Esophagus squamous epithelium (tissue), 5 donors: ENCODE measurements at places on chromosomes 11 and 22.

DNA sequence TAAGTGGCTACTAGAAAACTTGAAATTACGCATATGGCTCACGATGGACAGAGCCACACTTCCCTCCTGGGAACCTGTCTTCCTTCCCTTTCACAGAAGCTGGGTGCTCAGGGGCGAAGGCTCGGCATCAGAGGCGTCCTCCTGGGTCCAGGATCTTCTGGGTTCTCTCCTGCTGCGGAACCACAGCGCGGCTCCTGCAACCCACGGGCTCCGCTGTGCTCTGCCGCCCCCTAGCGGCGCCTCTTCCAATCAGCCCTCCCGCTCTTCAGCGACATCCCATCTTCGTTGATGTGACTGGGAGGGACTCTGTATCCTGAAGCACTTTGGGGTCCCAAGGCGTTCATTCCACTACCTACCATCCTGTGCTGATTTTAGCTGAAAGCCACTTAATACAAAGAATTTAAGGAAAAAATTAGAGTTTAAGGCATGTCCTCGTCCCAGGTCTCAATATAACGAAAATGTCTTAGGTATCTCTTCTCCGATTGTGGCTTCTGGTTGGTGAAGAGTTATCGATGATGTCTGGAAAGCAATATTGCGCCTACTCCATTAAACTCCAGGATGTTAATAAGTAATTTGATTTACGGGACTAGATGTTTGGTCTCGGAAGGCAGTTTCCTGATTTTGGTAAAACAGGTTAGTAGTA is 14.8 kb upstream of the RPS3 start:
- DNase-seq, result no peak

GRCh38 chr22:41240377-41241132 is at the start of gene CHADL:
Gene CHADL, minus strand, starts transcription at chr22:41240931. Its CDS starts 50 bp downstream, at chr22:41240881.
- no peak for DNase-seq

- DNase-seq, result no peak
Observed at GRCh38 chr11:46969379-46969778, 32.8 kb downstream of the CSTPP1 start.

DNA sequence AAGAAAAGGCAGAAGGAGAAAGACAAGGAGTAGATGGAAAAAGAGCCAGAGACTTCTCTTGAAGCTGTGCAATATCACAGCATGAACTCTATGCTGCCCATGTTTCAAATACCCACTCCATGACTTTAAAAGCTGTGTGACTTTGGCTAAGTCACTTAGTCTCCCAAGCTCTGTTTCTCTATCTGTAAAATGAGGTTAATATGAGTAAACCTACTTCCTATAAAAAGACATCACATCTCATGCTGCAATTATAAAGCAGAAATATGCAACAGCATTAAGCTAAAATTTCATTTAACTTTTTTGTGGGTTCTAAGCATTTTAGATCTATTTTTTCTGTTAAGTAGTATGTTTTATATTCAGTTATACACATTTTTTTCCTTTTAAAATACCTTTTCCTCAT is 11.6 kb downstream of the DGCR2 start:
- no peak for DNase-seq

DNA sequence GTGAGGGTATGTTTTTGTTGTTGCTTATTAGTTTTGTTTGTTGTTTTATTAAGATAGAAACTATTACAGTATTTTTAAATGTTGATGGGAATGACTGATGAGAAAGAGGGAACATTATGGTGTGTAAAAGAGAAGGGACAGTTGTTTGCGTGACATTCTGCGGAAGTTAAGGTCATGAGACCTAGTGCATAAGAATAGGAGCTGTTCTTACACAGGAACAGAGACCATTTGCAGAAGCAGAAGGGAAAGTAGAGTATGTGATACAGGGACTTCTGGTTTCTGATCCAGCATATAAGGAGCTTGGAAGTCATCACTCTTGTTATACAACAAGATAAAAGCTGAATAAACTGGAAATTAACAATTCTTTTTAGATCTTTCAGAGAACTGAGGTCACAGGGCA is 299.2 kb upstream of the API5 start:
- DNase-seq, result no peak

- DNase-seq, result no peak
Observed at GRCh38 chr22:28917747-28918549, 34.6 kb downstream of the ZNRF3 start.

GRCh38 chr22:45575607-45576272 is 73.1 kb downstream of the FBLN1 start:
- no peak for DNase-seq

- DNase-seq, result no peak
Observed at GRCh38 chr11:76237914-76238313, 31.6 kb upstream of the WNT11 start.

DNA sequence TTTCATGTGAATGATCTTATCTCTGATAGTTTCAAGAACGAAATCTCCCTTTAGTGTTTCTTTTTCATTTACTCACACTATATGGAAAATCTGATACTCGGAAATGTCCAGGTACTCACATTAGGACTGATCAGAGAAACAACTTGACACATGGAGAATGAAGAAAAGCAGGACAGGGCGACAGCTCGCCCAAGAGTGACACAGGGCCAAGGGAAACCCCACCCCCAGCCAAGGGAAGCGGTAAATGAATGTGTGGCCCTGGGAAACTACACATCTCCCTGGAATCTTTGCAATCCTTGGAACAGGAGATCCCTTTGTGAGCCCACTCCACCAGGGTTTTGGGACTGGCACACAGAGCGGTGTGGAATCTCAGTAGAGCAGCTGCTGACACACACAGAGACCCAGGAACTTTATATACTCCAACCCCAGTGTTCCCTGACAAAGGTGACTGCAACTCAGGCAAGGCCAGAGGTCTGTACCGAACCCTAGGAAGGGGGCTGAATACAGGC is 303.7 kb upstream of the ARHGAP42 start:
- no peak for DNase-seq

- DNase-seq, result no peak
Observed at GRCh38 chr22:33837826-33838225, 82.5 kb downstream of the LARGE1 start.

DNA sequence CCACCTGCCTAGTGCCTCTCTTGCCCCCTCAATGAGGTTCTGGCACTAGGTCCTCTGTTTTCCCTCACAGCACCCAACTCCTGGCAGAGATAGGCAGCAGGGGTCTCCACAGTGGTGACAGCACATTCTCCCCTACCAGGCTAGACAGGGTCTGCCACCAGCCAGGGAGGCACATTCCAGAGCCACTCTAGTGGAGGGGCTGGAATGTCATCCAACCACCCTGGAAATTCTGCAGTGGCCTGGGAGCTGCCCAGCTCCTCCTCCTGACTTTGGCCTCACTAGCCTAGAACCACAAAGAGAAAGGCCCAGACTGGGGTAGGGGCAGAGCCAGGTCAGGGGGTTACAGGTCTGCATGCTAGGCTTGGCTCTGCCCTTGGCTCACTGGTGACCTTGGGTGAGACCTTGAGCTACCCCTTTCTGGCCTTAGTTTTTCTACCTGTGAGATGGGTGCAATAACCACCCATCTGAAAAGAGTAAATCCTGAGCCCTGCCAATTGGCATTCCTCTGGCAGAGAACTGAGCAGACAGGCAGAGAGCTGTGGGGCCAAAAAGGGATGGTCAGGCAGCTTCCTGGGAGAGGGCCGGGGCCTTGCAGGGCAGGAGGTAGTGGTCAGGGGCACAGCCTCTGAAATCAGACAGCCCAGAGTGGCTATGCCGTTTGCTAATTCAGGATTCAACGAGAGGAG is 7.1 kb downstream of the P2RY2 start:
- no peak for DNase-seq

DNA sequence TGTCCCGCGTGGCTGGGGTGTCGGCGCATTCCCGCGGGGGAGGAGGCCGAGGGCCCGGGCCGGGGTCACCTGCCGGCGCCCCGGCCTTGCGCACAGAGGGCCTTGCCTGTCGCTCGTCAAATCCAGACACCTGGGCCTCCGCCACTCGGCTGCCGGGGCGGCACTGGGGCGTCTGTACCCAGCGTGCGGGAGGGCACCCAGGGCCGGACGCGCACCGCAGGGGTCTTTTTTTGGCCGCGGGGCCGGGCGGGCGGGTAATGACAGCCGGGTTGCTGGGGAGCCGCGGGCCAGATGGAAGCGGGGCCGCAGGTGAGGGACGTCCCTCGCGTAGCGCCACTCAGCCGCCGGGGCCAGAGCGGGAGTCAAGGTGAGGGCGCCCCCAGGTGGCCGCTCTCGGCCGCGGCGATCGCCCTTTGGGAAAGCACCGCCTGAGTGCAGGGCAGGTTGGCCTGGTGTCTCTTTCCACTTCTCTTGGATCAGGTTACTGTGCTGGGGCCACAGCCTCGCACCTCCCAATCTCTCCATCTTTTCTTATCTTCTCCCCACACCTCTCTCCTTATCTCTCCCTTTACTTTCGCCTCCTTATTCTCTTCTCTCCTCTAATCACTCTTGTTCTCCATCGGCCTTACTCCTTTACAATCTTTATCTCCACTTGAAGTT is 3.5 kb downstream of the PHLDB1 start:
- DNase-seq, result no peak

DNA sequence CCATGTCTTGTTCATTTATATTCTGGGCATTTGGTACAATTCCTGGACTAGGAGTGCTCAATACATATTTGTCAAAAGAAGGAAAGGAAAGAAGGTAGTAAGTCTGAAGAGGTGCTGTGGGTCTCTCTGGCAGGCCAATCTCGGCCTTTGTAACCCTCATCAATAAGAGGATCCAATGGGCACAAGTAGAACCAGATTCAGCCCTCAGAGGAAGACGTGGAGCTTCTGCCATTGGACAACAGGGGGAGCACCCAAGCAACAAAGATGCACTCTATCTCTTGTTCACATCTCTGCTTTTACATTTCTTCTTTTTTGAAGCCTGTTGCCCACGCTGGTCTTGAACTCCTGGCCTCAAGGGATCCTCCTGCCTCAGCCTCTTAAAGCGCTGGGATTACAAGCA is 2.2 kb upstream of the VPS11 start:
- DNase-seq, result no peak

- no peak for DNase-seq
Observed at GRCh38 chr11:134126217-134126822, 57.4 kb downstream of the JAM3 start.

GRCh38 chr11:64100782-64101353 is 65.0 kb downstream of the MACROD1 start:
- no peak for DNase-seq

- DNase-seq, result no peak
Observed at GRCh38 chr11:116164843-116165242, 607.9 kb downstream of the BUD13 start.

DNA sequence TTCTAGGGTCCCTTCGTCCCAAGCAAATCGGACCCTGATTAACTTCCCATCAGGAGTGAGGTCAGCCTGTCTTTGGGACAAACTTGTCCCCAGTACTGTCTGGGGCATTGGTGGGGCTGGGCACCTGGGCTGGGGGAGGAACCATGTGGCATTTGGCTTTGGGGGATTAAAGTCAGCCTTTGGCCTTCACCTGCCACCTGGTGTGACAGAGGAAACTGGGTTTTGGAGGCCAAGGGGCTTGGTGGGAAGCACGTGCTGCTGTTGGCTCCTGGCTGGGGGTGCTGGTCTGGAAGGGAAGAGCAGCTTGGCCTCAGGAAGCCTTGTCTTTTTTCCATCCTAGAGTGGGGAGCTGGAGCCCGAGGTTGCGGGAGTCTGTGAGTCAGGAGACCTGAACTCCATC is 78.4 kb upstream of the NECTIN1 start:
- no peak for DNase-seq

GRCh38 chr22:37312549-37313183 is 30.4 kb downstream of the CYTH4 start:
- no peak for DNase-seq

GRCh38 chr22:48840112-48840949 is 987.3 kb downstream of the BRD1 start:
- DNase-seq, result no peak

DNA sequence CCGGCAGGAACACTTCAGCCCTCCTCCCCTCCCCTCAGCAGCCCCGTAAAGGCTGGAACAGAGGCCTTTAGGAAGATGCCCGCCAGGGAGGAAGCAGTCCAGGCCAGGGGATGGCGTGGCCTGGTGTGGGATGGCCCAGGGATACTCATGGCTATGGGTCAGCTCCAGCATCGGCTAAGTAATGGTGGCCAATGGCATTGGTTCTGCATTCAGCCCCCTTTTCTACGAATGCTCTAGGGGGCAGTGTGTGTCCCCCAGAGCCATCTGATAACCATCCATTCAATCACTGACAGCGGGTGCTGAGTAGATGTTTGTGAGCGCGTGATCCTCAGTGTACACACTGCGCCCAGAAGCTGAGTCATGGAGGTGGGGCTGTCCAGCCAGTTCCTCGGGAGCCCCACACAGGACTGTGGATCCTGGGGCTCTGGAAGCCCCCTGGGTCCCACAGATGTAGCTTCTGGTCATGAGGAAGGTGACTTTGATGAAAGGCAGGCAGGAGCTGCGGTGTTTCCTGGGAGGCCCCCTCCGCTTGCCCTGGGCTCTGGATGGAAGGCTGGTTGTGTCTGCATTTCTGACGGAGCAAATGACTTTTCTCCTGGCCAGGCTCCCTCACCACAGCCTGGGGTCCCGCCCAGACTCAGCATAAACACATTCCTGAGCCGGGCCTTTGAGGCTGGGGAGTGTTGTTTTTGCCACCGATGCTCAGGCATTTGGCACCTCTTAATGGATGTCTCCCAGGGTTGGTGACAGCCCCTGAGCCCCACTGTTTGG is 46.5 kb downstream of the FBLN1 start:
- no peak for DNase-seq

DNA sequence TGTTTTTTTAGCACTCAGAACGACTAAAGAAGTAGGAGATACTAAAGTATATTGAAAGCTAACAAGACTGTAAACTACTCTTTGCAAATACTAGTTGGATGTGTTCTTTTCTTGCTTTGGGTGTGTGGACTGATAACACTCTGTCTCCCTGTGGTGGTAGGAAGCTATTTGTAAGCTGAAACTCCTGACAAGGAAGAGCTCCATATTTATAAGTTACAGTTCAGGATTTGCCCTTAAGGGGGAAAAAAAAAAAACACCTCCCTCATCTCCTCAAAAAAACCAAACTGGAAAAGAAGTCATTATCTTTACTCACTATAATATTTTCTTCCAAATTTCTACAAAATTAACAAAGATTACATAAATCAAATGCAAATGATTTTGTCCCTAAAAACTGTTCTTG is 94.9 kb downstream of the LARGE2 start:
- no peak for DNase-seq

- no peak for DNase-seq
Observed at GRCh38 chr22:42967005-42967404, 47.9 kb downstream of the PACSIN2 start.

DNA sequence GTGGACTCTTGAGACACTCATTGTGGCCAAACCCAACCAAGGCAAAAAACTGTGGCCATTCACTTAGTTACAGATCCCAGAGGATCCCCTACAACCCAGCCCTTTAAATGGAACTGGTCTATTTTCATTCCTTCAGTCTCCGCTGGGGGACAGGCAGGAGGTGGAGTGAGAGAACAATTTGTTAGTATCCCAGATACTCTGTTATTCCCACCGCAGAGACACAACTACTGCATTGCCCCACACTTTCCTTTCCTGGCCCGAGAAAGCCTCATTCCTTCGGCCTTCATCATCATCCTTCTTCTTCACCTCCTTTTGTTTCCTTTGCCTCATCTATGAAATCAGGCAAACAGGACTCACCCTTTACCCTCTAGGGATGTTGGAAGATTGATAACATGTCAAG is 191.1 kb downstream of the NTM start:
- no peak for DNase-seq
